ENCODE measurements at places on chromosomes 6 and 20. TPM values are rescaled to one million over a fixed set of nuclear protein-coding genes. Genes with fewer than 3 reads are reported as not detected.

Gene SPATA25
- total RNA-seq: 3.5 TPM

Gene EDN1
- total RNA-seq: 0.87 TPM

Gene COL11A2
- total RNA-seq: 0.15 TPM

Gene DEFB125
- not detected for total RNA-seq

Gene SEL1L2
- total RNA-seq: not detected

Gene BMP6
- total RNA-seq: 1.3 TPM

Gene DTD1
- total RNA-seq: 53.9 TPM

Gene POPDC3
- 22.5 TPM for total RNA-seq

Gene BCL2L1
- 87.5 TPM for total RNA-seq

Gene WFDC5
- not detected for total RNA-seq

Gene IPCEF1
- total RNA-seq: under 0.01 TPM

Gene DEFB132
- total RNA-seq: not detected

Gene HLA-DOA
- total RNA-seq: under 0.01 TPM

Gene GMEB2
- 10.6 TPM for total RNA-seq

Gene PRDM13
- not detected for total RNA-seq

Gene CAGE1
- total RNA-seq: 0.17 TPM

Gene STMND1
- total RNA-seq: not detected

Gene FRK
- total RNA-seq: 1.5 TPM

Gene ZNF341
- 1.2 TPM for total RNA-seq

Gene SYCP2L
- total RNA-seq: not detected

Gene ID4
- 3.8 TPM for total RNA-seq

Gene LRRN4
- not detected for total RNA-seq

Gene MDFI
- total RNA-seq: not detected

Gene SLC22A16
- total RNA-seq: 0.15 TPM

Gene MLN
- total RNA-seq: not detected

Gene CGA
- not detected for total RNA-seq

Gene CDSN
- not detected for total RNA-seq

Gene NSFL1C
- total RNA-seq: 35.3 TPM
